Cardiac fibroblast (primary cell): ENCODE measurements at places on chromosomes 2 and 18.
A peak's percentile ranks its signal among the peaks of the same experiment; 100 is the strongest.

- no peak for DNase-seq
Measured at GRCh38 chr2:172919732-172920131, 155.9 kb upstream of the MAP3K20 start.

GRCh38 chr2:21067859-21068537 is 24.1 kb upstream of the APOB start:
- DNase-seq: no peak

GRCh38 chr2:68993660-68994059 is 19.2 kb downstream of the GKN1 start:
- DNase-seq: no peak

DNA sequence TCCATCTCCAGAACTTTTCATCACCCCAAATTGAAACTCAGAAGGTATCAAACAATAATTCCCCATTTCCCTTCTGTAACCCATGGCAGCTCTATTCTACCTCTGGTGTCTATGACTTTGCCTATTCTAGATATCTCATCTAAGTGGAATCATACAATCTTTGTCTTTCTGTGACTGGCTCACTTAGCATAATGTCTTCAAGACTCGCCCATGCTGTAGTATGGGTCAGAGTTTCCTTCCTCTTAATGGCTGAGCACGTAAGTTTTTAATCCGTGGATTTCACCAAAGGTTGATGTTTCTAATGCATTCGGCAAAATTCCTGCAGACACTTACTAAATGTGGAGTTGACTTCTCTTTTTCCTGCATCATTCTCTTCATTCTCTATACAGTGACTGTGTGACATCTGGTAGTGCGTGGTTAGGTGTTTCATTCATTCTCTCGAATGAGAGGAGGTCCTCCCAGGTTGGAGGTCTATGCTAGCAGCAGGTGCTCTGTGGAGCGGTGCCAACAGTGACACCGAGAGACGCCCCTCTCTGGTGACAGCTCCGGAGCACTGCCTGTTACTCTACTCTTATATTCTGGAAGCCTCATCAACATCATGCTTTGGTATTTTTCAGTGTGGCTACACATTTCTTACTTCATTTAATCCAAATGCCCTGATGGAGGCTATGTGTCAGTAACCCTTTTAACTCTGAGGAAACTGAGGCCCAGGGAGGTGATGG is 50.1 kb downstream of the ATOH8 start:
- DNase-seq: no peak

- DNase-seq: no peak
Measured at GRCh38 chr2:235850289-235850688, 317.9 kb downstream of the GBX2 start.

- DNase-seq: no peak
Measured at GRCh38 chr2:4122726-4123125, 419.4 kb downstream of the DCDC2C start.

- no peak for DNase-seq
Measured at GRCh38 chr2:196275646-196276352, 104.4 kb upstream of the STK17B start.

- peak; percentile 13 for DNase-seq
Measured at GRCh38 chr2:62112179-62112578, 83.7 kb upstream of the B3GNT2 start.

GRCh38 chr2:152611458-152612231 is 105.6 kb downstream of the PRPF40A start:
- peak; percentile 91 for DNase-seq

- DNase-seq: no peak
Measured at GRCh38 chr2:186913870-186914269, 64.9 kb upstream of the ZSWIM2 start.

DNA sequence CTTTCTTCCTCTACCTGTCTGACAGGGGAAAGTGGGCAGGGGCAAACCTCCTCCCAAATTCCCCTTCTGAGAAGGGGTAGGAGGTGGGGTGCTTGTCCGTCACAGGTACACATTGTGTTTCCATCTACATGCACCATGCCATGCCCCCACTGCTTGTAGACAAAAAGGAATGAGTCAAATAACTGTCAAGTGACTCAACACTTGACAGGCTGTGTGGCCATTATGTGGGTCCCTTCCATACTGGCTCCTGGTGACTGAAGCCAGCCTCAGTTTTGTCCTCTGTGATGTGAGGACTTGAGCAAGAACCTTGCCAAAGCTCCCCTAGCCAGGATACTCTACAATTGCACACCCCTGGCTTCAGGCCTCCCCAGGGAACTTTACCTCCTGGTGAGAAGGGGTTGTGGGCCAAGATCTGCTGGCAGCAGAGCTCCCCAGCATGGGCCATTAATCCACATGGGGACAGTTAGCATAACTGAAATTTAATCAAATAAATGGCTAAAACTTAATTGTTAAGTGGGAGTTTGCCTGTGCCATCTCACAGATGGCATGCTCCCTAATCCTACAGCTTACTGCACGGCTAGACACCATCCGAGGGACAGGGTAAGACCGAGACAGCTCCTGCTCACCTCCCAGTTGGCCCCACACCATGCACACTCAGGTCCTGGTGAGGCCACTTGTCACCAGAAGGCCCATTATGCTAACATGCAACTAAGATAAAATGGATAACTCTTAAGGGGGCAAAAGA is 140.2 kb downstream of the BCL11A start:
- DNase-seq: no peak

DNA sequence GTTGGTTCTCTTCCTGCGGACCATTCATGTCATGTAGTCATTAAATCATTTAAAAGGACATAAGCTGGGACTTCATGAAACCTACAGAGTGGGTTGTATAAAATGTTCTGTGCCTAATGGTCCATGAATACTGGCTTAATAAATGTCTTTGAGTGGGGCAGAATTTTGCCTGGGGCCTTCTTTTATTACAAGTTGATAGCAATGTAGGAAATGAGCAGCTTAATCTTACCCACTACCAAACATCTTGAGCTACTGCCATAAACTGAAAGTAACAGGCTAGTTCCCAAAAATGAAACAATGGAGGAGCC is 130.9 kb downstream of the TMEM17 start:
- DNase-seq: no peak

GRCh38 chr2:73291093-73291460 is 2.3 kb downstream of the EGR4 start:
- DNase-seq: peak; percentile 54

DNA sequence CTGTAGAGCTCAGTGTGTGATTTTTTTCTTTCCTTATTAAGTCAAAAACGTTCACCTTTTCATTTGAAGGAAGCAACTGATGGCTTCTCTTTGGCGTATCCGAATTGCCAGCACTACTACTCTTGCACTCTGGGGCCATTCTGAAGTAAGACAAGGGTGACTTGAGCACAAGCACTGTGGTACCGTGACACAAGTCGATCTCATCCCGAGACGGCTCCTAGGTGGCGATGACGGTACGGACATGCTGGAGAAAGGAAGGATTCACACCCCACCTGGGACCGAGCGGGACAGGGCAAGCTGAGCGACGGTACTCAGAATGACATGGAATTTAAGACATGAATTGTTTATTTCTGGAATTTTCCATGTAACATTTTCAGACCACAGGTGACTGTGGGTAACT is 36.8 kb upstream of the LDLRAD4 start:
- DNase-seq: no peak

DNA sequence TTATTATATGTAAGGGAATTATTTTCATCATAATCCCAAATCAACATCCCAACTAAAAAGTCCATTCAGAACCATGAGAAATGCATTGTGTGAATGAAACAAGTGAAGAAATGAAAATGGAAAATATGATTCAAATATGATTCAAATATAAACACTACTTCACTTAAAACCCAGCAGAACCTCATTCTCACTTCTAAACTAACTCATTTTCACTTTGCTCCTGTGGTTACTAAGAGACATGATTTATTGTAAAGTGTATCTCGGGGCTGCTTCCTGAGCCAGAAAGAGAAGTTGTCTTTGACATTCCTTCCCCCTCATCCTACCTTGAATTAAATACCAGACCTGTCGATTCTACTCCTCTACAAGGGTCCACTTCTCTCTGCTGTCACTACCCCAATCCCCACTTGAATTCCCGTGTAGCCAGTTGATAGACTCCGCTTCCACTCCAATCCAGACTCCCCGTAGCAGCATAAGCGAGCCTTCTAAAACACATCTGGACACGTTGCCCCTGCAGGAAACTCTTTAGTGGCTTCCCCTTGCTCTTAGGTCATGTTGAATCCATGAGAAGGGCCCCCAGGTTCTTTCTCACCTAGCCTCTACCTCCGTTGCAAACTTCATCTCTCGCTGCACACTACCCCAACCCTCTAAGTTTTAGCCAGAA is 697.0 kb upstream of the ID2 start:
- no peak for DNase-seq

GRCh38 chr2:173195100-173195499 is 119.5 kb downstream of the MAP3K20 start:
- DNase-seq: no peak

GRCh38 chr2:3257166-3257565 is 120.5 kb downstream of the EIPR1 start:
- DNase-seq: no peak

DNA sequence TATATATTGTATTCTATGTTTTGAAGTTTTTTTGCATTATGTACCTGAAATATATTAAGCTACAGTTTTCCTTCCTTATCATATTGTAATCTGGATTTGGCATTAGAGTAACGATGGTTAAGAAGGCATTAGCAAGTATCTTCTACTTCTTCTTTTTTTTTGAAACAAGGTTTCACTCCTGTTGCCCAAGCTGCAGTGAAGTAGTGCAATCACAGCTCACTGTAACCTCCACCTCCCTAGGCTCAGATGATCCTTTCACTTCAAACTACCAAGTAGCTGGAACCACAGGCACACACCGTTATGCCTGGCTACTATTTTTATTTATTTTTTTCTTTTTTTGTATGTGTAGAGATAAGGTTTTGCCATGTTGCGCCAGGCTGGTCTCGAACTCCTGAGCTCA is 201.1 kb downstream of the ZNF804A start:
- DNase-seq: no peak

- no peak for DNase-seq
Measured at GRCh38 chr2:201852462-201852861, 46.1 kb downstream of the CDK15 start.

DNA sequence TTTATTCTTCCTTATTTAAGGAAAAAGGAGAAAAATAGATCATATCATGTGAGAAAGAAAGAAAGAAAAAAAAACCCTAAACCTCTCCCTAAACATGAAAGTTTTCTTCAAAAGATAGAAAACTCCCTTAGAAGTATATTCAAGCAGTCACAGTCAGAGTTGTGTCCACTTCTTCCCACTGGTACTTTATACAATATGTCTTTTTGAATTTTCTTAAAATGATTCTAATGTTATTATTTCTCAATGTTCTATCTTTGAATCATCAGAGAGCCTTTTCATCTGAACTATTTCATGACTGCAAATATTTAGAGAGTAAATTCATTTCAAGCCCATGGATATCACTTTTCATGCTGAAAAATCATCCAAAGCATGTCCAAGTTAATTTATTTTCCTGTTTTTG is 205.2 kb upstream of the SPOPL start:
- no peak for DNase-seq

- DNase-seq: no peak
Measured at GRCh38 chr2:172888714-172889669, 153.3 kb downstream of the RAPGEF4 start.

GRCh38 chr18:12371590-12371989 is 5.4 kb downstream of the AFG3L2 start:
- no peak for DNase-seq

- peak; percentile 20 for DNase-seq
Measured at GRCh38 chr2:165536851-165537499, 67.5 kb downstream of the CSRNP3 start.

DNA sequence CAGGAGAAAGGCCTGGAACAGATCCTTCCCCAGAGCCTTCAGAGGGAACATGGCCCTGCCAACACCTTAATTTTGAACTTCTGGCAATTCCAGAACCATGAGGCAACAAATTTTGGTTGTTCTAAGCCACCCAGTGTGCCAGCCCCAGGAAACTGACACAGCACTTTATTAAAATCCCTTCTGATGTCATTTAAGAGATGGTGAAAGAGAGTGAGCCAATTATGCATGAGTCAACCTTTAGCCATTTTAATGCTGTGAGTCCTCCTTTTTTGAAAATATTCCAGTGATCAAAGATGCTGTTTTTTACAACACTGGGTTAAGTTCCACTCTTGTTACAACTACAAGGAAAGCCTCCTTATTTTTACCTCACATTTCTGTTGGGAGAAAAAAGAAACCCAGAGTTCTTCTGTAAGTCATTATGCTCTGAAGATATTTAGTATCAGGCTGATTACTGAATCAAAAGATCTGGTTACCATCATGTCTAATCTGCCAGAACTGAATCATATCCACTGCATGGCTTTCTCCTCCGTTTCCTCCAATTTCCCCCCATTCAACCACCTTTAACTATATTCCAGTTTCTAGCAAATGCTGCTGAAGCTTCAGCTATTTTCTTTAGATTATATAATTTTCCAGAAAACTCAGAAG is 235.4 kb downstream of the TXNL1 start:
- peak; percentile 85 for DNase-seq

GRCh38 chr18:30271716-30272115 is 770.8 kb downstream of the DSC3 start:
- no peak for DNase-seq

DNA sequence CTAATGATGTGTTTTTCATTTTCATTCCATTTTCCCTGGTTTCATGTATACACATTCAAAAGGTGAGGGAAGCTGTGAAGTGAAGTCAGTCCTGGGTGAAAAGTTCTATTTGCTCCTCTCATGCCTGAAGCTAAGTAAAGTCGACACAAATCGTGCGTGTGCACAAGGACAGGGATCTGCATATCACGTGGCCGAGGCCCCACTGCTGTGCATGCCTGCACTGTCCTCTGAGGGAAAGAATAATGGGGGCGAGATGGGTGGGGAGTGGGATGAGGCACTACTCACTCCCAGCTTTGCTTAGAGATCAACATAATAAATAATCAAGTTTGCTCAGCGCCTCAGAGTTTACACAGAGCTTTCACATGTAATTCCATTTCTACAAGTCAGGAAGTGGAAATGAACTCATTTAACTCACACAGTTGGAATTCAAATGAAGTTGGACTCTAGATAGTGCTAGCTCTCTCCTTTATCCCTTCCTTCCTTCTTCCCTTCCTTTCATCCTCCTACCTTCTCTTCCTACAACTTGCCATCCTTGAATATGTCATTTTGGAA is 5.1 kb upstream of the PTPRM start:
- no peak for DNase-seq

DNA sequence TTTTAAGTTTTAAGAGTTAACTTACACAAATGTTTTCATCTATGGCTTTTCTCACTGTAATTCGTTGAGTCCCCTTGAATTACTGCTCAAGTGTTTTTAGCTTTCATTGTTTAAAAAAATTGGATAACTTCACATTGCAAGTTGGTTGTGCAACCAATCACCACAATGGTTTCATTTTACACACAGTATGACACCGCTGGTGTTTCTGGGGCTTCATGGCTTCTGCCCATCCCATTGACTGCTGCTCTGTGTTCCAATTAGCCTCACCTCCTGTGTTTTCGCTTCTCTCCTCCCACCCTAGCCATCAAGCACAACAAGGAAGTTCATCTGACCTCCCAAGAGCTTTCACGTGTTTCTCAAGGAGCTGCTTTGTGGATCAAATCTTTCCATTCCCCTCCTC is 199.1 kb upstream of the CHAC2 start:
- DNase-seq: no peak
